ENCODE measurements at places on chromosomes 16 and 17.

DNA sequence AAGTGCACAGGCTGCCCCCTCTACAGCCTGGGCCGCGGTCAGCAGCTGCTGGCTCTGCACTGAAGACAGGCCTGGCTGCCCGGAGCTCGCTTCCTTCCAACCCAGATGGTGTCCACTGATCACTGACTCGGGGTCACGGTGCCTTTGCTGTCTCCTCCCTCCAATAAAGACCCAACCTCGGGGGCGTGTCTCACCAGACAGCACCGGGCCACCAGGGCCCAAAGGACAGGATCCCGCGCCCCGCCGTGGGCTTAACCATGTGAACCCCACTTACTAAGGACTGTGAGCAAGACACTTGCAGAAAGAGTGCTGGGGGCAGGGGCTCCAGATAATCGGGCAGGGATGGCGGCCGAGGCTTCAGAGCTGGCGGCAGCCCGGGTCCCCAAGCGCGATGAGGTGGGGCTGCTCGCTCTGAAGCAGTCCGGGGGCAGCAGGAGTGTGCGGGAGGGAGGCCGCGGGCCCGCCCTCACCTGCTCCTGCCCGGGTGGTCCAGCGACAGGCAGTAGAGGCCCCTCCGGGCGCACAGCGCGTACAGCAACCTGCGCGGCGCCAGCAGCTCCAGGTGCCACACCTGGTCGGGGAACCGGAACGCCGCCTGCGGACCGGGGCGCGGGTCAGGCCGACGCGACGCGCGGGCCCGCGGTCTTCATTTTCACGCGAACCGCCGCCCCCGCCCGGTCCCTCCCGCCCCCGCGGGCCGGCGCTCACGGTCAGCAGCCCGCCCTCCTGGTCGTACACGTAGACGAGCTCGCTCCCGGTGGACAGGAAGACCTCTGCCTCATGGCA lies 502 bp downstream of the FAAP100 start:
- no peak for DNase-seq

DNA sequence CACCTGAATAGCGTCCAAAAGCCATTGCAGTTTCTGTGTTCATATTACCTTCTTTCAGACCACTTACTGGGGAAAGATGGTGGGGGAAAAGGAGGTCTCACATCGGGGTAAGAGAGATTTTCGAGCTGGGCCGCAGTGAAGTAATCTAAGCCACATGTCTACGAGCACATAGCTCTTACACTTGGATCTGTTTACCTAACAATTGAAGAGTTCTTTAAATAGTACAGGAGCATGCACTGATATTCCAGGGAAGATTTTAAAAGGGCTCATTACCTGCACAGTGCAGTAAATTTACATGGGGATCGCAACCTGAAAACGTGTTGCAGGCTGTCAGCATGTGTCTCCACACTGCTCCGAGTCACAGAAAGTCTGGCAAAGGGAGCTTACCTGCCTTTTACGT lies 12.6 kb downstream of the MAF start:
- DNase-seq, result no peak

DNA sequence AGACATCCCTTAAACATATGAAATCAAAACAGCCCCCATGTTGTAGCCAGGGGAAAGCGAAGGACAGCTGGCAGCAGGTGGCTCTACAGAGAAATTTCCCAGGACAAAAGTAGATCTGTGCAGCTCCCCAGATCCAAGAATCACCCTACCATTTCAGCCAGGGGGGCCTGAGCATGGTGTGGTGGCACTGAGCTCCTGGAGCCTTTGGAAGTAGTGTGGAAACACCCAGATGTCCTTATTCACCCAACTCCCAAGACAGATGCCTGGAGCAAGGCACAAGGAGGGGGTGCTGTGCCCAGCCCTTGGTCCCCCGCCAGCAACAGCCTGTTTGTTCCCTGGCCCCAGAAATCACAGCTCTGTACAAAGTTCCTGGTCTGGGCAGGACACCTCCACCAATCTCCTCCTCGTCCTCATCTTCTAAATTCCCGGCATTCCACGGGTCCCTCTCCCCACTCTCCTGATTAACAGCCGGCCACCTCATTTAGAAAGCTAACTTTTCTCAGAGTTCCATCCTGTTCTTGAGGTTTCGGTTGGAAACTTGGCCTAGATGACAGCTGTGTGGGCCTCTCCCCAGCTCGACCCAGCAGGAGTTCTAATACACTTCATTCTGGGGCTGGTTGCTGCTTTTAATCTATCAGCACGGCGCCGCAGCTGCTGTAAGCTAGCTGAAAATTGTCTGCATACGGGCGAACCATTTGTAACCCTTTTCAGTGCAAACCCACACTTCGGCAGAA lies 191.1 kb downstream of the C16orf78 start:
- peak; percentile 48 for DNase-seq

GRCh38 chr16:13517841-13518240 lies 402.1 kb upstream of the ERCC4 start:
- no peak for DNase-seq

DNA sequence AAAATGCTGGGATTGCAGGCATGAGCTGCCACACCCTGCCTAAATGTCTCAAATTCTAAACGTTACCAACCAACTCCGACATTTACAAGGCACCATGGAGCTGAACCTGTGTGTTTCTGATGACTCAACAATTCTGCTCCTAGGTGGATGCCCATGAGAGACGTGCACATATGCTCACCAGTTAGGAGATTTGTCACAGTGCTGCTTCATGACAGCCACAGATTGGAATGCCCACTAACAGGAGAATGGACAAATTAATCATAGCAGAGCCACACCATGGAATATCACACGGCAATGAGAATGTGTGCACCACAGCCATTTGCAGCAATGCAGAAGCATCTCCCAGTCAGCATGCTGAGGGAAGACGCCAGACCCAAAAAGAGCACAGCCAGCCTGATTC lies 8.0 kb upstream of the KCNG4 start:
- DNase-seq, result no peak

GRCh38 chr17:7959503-7960253 lies 27.7 kb downstream of the CNTROB start:
- no peak for DNase-seq

- no peak for DNase-seq
Observed at GRCh38 chr16:85002608-85003007, 8.7 kb downstream of the ZDHHC7 start.

GRCh38 chr16:52470585-52470984 lies 76.4 kb downstream of the TOX3 start:
- DNase-seq, result peak; percentile 61

DNA sequence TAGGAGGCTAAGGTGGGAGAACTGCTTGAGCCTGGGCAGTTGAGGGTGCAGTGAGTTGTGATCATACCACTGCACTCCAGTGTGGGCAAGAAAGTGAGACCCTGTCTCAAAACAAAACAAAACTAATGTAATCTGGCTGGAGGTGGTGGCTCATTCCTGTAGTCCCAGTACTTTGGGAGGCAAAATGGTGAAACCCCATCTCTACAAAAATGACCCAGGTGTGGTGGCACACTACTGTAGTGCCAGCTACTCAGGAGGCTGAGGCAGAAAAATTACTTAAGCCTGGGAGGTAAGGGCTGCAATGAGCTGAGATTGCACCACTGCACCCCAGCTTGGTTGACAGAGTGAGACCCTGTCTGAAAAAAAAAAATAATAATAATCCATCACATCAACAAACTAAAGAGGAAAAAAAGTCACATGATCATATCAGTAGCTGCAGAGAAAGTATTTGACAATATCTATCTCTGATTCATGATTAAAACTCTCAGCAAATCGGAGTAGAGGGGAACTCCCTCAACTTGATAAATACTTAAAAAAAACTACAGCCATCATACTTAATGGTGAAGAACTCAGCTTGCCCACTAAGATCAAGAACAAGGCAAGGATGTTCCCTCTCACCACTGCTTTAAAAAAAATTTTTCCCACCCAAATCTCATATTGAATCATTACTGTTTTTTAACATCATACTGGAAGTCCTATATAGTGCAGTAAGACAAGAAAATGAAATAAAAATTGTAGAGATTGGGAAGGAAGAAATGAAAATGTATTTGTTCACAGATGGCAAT lies 31.0 kb downstream of the DHRS7B start:
- DNase-seq, result no peak

Measured in NCI-H2171 (cell line).